ENCODE measurements at places on chromosomes 2 and 18. TPM values are rescaled to one million over a fixed set of nuclear protein-coding genes. Genes with fewer than 3 reads are reported as not detected.

The LOXHD1 gene
- not detected for total RNA-seq

The GATA6 gene
- total RNA-seq: 1.4 TPM

The SPDYA gene
- 0.25 TPM for total RNA-seq

The PLB1 gene
- 2.6 TPM for total RNA-seq

The EVX2 gene
- total RNA-seq: not detected

The ALK gene
- not detected for total RNA-seq

The FKBP1B gene
- total RNA-seq: 11.9 TPM

The TMEM37 gene
- total RNA-seq: 1.8 TPM

The ZBTB7C gene
- total RNA-seq: 0.53 TPM

The IL36B gene
- not detected for total RNA-seq

The AGXT gene
- total RNA-seq: not detected

The APCDD1 gene
- 0.07 TPM for total RNA-seq

The BCL2 gene
- total RNA-seq: 0.51 TPM

The KIDINS220 gene
- total RNA-seq: 17.1 TPM

The ZSWIM2 gene
- not detected for total RNA-seq

The EVA1A gene
- 7.7 TPM for total RNA-seq

The IL1F10 gene
- total RNA-seq: not detected

The ANKRD30BL gene
- not detected for total RNA-seq
